ENCODE measurements at places on chromosomes 7 and 10.
A peak's percentile ranks its signal among the peaks of the same experiment; 100 is the strongest.

DNA sequence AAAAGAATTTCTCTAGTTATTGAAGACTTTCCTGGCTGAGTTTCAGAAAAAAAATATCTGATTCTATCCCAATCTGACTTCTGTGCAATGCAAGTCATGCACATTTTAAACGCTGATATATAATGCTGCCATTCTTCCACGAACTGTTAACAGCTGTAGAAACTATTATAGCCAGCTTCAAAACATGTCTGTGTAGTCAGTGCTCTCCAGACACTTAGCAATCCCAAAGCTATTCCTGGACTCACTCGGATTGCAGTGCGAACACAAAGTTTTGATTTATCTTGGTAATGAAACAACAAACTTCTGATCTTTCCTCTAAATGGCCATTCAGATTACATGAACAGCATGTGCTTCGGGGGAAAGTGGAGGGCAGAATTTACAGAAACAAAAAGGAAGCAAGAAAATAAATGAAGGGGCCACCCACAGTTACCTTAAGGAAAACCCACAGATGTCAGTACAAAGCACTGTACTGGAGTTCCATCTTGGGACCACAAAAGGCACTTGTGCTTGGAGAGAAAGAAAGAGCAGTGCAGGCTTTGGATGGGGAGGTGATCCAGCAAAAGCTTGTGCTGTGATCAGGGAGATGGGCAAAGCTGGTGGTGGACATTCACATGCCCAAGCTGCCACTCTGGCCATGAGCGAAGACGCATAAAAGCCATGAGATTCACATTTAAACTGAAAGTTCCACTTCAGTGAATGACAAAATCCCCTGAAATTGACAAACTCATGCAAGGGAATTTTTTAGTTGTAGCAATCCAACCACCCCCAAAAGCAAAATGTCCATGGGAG, 32.1 kb upstream of the ADO start:
- peak; percentile 5 for DNase-seq

- peak; percentile 87 for DNase-seq
Measured at GRCh38 chr10:91758303-91759146, 39.7 kb upstream of the TNKS2 start.

DNA sequence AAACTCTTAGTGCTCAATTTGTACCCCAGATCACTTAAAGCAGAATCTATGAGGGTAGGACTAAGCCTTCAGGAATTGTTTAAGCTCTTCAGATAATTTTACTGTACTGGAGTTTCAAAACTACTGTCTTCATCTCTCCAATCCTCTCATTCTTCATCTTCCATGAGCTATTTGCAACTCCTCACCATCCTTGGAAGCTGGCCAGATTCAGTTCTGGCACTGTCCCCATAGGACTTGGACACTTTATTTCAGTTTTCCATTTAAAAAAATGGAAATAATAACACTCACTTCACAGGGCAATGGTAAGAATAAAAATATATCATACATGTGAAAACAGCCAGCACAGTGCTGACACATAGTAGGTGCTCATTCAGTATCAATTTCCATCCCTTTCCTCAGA, 74.6 kb downstream of the PPP1R17 start:
- no peak for DNase-seq

- DNase-seq: peak; percentile 57
Measured at GRCh38 chr10:35004651-35005050, 85.5 kb downstream of the CUL2 start.

GRCh38 chr7:155667241-155667829, 22.9 kb downstream of the RBM33 start:
- DNase-seq: no peak

- no peak for DNase-seq
Measured at GRCh38 chr10:6217611-6218010, 14.9 kb downstream of the PFKFB3 start.
